ENCODE measurements at places on chromosomes 2 and 18. TPM values are rescaled to one million over a fixed set of nuclear protein-coding genes. Genes with fewer than 3 reads are reported as not detected.

ARHGEF4 gene
- 11.1 TPM for total RNA-seq

REG3A gene
- total RNA-seq, result not detected

TLX2 gene
- not detected for total RNA-seq

PARD3B gene
- total RNA-seq, result 32.5 TPM

IL36B gene
- not detected for total RNA-seq

RAB27B gene
- total RNA-seq, result 22.2 TPM
